ENCODE measurements at places on chromosomes 2 and 18.

DNA sequence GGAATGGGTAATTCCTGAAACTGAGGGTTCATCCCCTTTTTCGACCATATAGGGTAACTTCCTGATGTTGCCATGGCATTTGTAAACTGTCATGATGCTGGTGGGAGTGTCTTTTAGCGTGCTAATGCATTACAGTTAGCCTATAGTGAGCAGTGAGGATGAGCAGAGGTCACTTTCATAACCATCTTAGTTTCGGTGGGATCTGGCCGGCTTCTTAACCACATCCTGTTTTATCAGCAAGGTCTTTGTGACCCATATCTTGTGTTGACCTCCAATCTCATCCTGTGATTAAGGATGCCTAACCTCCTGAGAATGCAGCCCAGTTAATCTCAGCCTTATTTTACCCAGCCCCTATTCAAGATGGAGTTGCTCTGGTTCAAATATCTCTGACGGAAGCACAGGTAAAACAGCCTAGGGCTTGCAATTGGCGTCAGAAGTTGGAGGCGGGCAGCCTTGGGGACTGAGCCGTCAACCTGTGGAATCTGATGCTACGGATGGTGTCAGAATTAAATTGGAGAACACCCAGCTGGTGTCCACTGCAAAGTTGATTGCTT is 19.5 kb downstream of the RALBP1 start:
- DNase-seq = no peak

GRCh38 chr2:60168247-60168646 is 385.2 kb downstream of the BCL11A start:
- DNase-seq = no peak

DNA sequence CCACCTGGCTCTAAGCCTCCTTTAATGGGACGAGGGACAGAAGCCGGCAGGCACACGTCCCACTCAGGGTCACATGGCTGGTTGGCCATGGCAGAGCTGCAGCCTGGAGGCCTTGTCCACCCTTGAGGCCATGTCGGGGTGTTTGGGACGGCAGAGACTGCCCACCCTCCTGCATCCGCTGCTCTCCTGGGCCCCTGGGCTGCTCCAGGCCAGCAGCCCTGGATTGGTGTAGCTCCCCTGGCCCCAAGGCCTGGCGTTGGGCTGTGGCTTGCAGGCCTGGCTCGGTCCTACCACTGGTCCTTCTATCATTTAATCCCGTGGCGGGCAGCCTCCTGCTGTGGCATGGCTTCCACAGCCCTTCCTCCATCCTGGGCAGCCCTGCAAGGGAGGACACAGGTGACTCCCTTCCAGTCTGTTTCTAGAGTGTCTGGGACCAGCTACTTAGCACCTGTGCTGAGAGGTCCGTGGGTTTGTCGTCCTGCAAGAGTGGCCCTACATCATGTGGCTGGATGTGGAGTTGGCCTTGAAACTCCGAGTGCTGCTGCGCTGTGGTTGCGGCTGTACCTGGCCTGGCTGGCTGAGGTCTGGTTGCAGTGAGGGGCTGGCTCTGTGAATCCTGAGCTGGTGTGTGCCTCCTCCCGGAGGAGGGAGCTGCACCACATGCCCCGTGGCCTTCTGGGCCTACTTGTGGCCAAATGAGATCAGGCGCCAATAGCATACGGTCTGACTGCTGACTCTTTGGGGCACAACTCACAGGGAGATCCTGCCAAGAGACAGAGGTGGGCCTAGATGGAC is 67.3 kb downstream of the SH3RF3 start:
- DNase-seq = no peak

GRCh38 chr18:48045744-48046143 is 115.3 kb upstream of the SMAD2 start:
- DNase-seq = no peak

All from NCI-H446 (cell line).